Type B pancreatic cell (in vitro differentiated cells): ENCODE measurements at places on chromosomes 4 and X.

DNA sequence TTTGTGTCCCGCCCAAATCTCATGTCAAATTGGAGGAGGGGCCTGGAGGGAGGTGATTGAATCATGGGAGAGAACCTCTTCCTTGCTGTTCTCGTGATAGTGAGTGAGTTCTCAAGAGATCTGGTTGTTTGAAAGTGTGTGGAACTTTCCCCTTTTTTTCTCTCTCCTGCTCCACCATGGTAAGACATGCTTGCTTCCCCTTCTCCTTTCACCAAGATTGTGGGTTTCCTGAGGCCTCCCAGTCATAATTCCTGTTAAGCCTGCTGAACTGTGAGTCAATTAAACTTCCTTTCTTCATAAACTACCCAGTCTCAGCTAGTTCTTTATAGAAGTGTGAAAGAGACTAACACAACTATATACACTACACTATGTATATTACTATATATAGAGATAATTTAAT, 697.8 kb upstream of the HS3ST1 start:
- no peak overlapping the region for H3K4me3 ChIP-seq
- H3K36me3 ChIP-seq, result no peaks in the 10 kb centered on the region
- no peak for DNase-seq
- H3K4me1 ChIP-seq, result no peaks in the 10 kb centered on the region
- no peak overlapping the region for H3K27ac ChIP-seq

GRCh38 chr4:37392521-37393255, 148.1 kb downstream of the NWD2 start:
- no peaks in the 10 kb centered on the region for H3K4me1 ChIP-seq
- H3K36me3 ChIP-seq, result no peaks in the 10 kb centered on the region
- H3K4me3 ChIP-seq, result no peak overlapping the region
- DNase-seq, result no peak
- H3K27ac ChIP-seq, result no peak overlapping the region
- H3K27me3 ChIP-seq, result no peaks in the 10 kb centered on the region

DNA sequence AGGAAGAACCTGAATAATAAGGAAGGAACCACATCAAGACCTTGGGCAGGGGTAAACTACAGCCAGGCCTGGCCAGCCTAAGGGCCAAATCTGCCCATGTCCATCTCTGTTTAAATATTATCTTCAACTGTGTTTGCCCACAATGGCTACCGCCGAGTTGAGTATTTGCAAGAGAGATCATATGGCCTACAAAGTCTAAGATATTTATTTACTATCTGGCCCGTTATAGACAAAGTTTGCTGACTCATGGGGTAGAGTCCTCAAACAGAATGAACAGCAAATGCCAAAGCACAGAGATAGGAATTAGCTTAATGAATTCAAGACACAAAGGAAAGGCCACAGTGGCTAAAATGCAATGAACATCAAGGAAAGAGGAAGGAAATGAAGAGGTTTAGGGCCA, 44.8 kb downstream of the RPS6KA3 start:
- no peak for DNase-seq
- H3K4me1 ChIP-seq, result peaks cover 3% of the 10 kb centered on the region
- no peaks in the 10 kb centered on the region for H3K36me3 ChIP-seq

DNA sequence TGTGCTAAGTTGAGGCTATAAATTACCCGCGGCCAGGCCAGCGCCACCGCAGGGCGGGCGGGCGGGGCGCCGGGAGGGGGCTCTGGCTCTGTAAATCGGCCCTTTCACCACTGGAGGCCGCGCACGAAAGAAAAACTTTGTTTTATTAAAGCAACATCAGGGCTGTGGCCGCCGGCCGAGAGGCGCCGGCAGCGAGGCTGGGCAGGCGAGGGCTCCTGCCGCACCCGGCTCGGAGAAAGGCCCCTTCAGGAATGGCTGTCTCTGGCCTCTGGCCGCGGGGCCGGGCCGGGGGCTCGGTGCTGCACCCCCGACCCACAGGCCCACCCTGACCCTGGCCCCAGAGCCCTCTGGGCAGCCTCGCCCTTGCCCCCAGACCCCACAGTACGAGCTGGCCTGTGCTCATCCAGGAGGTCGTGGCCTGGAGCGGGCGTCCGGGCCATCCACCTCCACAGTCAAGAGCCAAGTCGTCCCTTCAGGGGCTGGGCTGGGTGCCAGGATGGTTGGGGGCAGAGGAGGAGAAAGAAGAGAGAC, 29.5 kb upstream of the FGFR3 start:
- no peaks in the 10 kb centered on the region for H3K36me3 ChIP-seq
- peaks cover 3% of the 10 kb centered on the region for H3K4me1 ChIP-seq
- H3K27me3 ChIP-seq, result no peaks in the 10 kb centered on the region
- H3K27ac ChIP-seq, result no peak overlapping the region
- DNase-seq, result no peak
- H3K4me3 ChIP-seq, result no peak overlapping the region

DNA sequence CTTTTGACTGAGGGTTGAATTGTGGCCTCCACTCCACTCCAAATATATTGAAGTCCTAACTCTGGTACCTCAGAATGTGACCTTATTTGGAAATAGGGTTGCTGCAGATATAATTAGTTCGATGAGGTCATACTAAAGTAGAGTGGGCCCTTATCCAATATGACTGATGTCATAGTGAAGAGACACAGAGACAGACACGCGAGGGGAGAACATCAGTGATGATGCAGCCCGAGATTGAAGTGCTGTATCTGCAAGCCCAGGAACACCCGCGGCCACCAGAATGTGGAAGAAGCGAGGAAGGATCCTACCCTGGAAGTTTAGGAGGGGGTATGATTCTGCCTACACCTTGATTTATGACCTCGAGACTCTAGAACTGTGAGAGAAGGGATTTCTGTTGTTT, 279.0 kb downstream of the ANKRD50 start:
- H3K4me1 ChIP-seq, result peaks cover 20% of the 10 kb centered on the region
- H3K4me3 ChIP-seq, result no peak overlapping the region
- no peaks in the 10 kb centered on the region for H3K27me3 ChIP-seq
- no peak overlapping the region for H3K27ac ChIP-seq
- DNase-seq, result no peak
- no peaks in the 10 kb centered on the region for H3K36me3 ChIP-seq

- peak overlapping the region; percentile 97 for H3K4me3 ChIP-seq
- H3K4me1 ChIP-seq, result peaks cover 3% of the 10 kb centered on the region
- DNase-seq, result no peak
- peaks cover 35% of the 10 kb centered on the region for H3K27me3 ChIP-seq
- peaks cover 3% of the 10 kb centered on the region for H3K36me3 ChIP-seq
- peak overlapping the region; percentile 48 for H3K27ac ChIP-seq
Measured at GRCh38 chrX:21374994-21375707, 933 bp downstream of the CNKSR2 start.

DNA sequence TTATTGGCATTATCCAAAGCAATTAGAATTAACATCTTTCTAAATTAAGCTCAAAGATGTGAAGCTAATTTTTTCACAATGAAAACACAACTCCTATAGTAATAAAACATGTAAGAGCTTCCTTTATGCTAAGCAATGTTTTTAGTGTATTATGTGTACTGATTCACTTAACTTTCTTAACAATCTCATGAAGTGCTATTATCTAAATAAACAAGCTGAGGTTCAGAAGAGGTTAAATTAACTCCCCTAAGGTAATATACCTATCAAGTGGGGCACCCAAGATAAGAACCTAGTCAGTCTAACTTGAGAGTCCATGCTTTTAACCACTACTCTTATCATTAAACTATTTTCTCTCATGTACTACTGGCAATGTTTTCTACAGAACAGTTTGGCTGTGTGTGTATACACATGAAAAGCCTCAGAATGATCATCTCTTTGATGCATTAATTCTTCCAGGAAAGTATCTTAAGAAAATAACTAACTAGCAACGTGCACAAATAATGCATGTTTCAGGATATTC, 13.6 kb downstream of the G3BP2 start:
- no peak overlapping the region for H3K4me3 ChIP-seq
- DNase-seq, result no peak
- no peaks in the 10 kb centered on the region for H3K27me3 ChIP-seq
- H3K36me3 ChIP-seq, result peaks cover 25% of the 10 kb centered on the region
- peaks cover 4% of the 10 kb centered on the region for H3K4me1 ChIP-seq

- H3K27me3 ChIP-seq, result peaks cover 14% of the 10 kb centered on the region
- no peaks in the 10 kb centered on the region for H3K4me1 ChIP-seq
- DNase-seq, result no peak
- H3K4me3 ChIP-seq, result no peak overlapping the region
Measured at GRCh38 chr4:91830681-91831395, 472.9 kb upstream of the GRID2 start.

DNA sequence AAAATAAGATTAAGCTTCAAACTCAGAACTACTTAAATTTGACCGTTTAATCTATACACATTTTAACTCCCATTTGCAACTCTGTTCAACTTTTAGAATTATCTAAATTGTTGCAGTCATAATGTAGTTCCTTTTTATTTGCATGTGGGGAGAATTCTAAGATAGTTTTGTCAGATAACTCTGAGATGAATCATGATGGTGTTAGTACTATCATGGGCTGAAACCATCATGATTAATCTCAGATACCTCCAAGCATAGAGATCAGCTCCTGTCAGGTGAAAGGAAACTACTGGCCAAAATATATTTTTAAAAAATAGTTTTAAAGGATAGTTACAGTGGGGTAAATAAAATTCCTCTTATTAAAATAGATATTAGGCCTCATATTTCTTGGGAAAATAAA, 39.0 kb downstream of the FBXO8 start:
- H3K4me3 ChIP-seq, result no peak overlapping the region
- H3K27me3 ChIP-seq, result no peaks in the 10 kb centered on the region
- H3K36me3 ChIP-seq, result no peaks in the 10 kb centered on the region
- H3K4me1 ChIP-seq, result peaks cover 10% of the 10 kb centered on the region
- DNase-seq, result no peak
- no peak overlapping the region for H3K27ac ChIP-seq

GRCh38 chr4:146648461-146648783, 9.7 kb downstream of the POU4F2 start:
- H3K27me3 ChIP-seq, result peaks cover 99% of the 10 kb centered on the region
- H3K36me3 ChIP-seq, result no peaks in the 10 kb centered on the region
- H3K4me3 ChIP-seq, result no peak overlapping the region
- no peak for DNase-seq
- H3K4me1 ChIP-seq, result no peaks in the 10 kb centered on the region

DNA sequence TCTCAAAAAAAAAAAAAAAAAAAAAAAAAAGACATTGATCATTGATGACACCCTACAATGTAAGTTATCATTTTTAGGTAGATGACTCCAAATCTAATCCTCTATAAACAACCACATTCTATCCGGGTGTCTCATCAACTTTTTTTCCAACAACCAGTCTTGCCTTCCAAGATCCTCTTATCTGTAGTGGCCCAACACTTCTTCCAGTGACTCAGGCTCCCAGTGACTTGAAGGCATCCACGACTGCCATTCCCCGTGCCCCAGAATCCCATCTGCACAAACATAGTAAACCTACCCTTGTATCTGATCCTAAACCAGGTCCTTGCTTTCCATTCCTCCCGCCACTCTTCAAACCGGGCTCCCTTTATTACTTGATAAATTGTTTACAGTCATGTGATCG, 15.6 kb upstream of the TSPAN5 start:
- peaks cover 21% of the 10 kb centered on the region for H3K27me3 ChIP-seq
- H3K36me3 ChIP-seq, result no peaks in the 10 kb centered on the region
- H3K4me3 ChIP-seq, result no peak overlapping the region
- H3K27ac ChIP-seq, result no peak overlapping the region

DNA sequence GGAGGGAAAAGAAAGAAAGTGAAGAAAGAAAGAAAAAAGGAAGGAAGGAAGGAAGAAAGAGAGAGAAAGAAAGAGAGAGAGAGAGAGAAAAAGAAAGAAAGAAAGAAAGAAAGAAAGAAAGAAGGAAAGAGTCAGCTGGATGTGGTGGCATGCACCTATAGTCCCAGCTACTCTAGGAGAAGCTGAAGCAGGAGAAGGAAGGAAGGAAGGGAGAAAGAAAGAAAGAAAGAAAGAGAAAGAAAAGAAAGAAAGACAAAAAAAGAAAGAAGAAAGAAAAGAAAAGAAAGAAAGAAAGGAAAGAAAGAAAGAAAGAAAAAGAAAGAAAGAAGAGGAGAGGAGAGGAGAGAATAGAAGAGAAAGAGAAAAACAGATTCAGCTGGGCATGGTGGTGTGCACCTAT, 44.3 kb upstream of the ERVMER34-1 start:
- no peaks in the 10 kb centered on the region for H3K36me3 ChIP-seq
- no peaks in the 10 kb centered on the region for H3K27me3 ChIP-seq
- no peak for DNase-seq
- no peak overlapping the region for H3K4me3 ChIP-seq
- no peak overlapping the region for H3K27ac ChIP-seq
- H3K4me1 ChIP-seq, result no peaks in the 10 kb centered on the region
